Stimulated activated CD4-positive, alpha-beta T cell treated with anti-CD3 and anti-CD28 coated beads, TNF-alpha, amount 100 ng/mL, for 4 hours (primary cell): ENCODE measurements at places on chromosomes 6 and 20.

DNA sequence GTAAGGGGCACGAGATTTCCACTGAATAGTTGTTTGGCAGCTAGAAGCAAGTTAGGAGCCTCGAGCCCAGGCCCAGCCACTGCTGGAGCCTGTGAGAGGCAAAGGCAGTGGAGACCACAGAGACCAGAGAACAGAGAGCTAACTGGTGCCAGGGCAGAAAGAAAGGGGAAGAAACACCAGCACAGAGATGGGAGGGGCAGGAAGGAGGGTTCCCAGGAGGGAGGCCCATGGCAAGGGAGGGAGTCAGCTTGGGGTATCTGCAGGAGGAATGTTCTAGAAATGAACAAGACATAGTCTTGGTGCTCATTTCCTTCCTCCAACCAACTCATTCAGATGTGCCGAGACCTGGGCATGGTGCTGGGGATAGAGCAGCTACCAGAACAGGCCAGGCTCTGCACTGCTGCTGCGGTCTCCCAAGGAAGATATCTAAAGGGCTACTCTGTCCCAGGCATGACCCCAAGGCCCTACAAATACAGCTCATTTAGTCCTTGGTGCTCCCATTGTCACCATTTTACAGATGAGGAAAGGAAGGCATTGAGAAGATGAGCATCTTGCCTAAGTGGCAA, 10.7 kb downstream of the ANGPT4 start:
- no peak for DNase-seq

DNA sequence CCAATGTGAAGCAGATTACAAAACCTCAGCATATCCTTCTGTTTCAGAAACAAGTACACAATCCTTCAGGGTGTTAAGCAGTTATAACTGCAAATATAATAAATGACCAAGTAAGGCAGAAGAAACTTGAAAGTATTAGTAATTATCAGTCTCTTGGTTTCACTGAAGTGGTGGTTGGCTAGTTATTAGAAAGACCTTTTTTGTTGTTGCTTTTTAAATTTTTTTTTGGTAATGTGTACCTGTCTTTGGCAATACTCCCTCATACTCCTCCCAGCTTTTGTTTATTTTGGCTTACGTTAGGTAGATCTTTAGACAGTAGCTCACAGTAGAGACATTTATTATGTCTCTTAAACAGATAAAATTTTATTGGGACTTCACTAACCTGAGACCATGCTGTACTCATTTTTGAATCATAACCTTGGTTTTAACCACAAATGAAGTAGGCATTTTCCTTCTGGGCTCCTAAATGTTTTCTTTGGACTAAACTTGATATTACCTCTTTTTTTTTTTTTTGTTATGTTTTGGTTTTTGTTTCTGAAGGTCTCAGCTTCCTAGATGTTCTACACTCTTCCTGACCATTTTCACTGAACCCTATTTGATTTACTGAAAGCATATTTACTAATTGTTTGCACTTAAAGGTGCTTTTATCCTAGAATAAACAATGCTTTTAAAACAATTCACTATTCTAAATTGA, 6.4 kb downstream of the CD2AP start:
- DNase-seq = no peak

GRCh38 chr6:25278261-25278913, 787 bp upstream of the CARMIL1 start:
- DNase-seq = no peak

DNA sequence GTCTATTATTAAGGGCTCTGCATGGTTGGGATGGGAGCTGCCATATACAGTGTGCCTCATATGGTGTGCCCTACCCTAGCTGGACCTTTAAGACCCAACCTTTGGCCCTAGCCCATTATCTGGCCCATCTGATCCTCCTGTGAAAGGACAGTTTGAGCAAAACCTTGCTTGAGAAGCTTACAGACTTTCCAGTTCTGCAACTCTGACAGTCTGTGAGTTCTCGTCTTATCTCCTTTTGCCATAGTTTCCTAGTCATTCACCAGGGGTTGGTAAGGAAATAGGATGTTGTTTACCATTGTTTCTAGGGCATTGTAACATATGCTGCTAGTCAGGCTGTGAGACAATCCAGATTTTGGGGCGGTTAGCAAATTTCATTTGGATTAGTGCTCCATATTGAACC, 17.2 kb downstream of the CTNNBL1 start:
- DNase-seq = no peak

DNA sequence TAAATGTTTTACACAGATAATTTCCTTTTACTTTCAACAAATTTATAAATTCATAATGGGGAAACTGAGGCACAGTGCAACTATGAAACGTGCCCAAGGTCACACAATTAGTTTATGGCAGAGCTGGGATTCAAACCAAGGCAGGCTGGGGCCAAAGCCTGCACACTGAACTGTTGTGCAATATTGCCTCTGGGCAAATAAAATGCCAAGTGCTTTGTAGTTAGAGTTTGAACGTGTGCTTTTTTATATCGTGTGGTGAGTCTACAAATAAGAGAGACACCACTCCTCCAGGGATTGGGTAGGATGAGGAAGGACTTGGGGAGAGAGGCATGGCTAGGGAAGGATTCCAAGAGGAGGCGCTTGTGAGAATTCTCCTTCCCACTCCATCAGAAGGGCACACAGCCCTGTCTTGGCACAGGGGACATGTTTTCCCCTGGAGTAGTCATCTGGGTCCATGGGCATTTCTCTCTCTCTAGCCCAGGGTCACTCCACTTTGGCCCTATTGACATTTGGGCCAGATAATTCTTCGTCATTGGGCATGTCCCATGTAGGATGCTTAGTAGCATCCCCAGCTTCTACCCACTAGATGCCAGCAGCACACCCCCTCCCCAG, 2.8 kb upstream of the CDH22 start:
- DNase-seq = no peak

DNA sequence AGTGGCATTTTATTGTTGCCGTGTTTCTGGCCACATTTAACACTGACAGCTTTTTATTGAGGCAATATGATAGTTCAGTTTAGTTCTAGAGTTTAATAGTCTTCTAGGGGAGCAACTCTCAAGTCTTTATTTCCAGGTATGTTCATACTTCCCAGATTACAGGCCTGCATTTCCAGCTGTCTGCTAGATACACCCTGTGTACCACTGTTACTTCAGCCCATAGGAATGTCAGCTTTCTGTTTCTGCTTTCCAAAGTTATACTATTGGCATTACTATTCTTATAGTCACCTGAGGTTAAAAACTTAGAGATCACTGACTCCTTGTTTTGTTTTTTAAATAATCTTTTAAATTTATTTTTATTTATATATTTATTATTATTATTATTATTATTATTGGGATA, 7.6 kb downstream of the ZNF451 start:
- no peak for DNase-seq

- no peak for DNase-seq
These were observed 252.7 kb downstream of the UST start for GRCh38 chr6:148999501-148999900.

GRCh38 chr20:275791-276190, 14.8 kb downstream of the C20orf96 start:
- no peak for DNase-seq

- no peak for DNase-seq
These were observed 171.4 kb downstream of the MYLK4 start for GRCh38 chr6:2579241-2579761.

DNA sequence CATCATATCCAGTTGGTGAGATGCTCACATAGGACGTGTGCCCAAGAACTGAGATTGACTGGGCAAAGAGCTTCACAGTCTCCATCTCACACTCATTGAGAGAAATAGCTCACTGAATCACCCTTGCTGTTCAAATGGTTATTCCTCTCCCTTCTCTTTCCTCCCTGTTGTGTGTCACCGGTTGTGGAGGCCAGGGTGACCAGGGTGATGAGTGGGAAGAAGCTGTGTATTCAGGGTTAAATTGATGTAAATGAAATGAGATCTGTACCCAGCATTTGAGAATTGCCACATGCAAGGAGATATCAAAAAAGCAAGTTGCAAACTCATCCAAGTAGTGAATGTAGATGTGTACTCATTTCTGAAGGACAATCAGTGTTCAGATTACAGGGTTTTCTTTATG, 36.6 kb upstream of the VAPB start:
- DNase-seq = no peak

- DNase-seq = no peak
These were observed 181.0 kb upstream of the MYLIP start for GRCh38 chr6:15947923-15948322.

DNA sequence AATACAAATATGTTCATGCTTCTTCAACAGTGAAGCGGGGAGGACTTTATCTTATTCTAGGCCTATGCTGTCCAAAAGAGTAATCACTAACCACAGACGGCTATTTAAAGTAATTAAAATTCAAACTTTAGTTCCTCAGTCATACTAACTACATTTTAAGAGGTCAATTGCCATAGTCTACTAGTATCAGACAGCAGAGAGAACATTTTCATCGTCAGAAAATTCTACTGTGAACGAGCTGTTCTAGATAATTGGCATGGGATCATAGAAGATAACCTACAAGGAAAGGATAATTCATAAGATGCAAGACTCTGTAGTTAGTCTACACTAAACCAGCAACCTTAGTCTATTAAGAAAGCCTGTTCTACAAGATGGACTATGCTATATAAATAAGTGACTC, 44.4 kb downstream of the PRKN start:
- no peak for DNase-seq

- DNase-seq = no peak
These were observed 62.9 kb downstream of the EFHC1 start for GRCh38 chr6:52482903-52483670.

GRCh38 chr6:89438248-89438647, 5.3 kb downstream of the ANKRD6 start:
- DNase-seq = no peak

- no peak for DNase-seq
These were observed 24.1 kb upstream of the IPCEF1 start for GRCh38 chr6:154380741-154381140.

DNA sequence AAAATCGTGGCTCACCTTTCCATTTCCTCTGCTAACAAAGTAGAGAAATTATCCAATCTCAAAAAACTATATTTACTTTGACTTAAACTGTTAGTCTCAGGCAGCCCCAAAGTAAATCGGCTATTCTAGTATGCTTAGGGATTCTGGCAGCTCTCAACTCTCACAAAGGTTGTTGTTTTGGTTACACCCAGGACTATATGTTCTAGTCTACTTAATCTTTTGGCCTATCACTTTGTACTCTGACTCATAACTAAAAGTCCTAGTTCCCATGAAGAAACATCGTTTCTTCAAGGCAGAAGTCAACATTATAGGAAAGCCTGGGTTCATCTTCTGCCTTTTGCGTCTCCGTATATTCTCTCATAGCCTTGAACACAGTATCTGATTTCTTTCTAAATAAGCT, 42.3 kb downstream of the MYLK4 start:
- no peak for DNase-seq

DNA sequence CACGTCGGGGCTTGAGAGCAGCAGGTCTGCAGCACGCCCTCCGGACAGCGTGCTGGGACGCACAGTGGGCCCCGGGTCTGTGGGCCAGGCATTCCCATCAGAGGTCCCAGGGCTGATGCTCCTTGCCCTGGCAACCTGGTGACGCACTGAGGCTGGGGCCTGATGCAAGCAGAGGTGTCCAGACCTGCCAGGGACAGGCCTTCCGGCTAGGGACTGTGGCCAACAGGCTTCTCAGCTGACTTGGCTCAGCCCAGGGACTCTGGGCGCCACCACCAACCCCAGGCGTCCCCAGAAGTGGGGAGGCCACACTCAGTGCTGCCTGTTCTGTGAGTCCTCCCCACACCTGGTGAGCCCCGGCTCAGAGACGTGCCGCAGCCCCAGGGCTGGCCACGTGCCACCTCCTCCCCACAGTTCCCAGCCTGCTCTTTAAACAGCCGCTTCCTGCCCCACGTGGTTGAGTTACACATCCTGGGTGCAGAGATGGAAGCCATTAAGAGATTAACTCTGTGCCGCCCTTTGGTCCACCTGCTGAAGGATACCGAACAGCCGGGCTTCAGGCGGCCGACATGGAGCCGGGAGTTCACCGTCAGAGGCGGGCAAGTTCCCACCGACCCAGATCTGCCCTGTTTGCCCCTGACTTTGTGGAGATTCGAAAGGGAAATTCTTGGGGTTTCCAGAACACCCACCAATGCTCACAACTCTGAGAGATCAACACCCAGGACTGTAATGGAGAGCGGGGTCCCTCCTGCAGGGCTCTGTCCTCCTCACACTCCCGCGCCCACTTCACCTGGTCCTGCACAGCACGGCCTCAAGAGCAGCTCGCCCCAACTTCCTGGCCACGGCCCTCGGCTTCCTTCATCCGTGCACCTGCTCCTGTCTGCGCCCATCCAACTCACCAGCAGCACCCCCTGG, 37.6 kb upstream of the ZBP1 start:
- DNase-seq = peak; percentile 10

GRCh38 chr20:2920473-2920872, 47.2 kb downstream of the PTPRA start:
- no peak for DNase-seq

- peak; percentile 21 for DNase-seq
These were observed 19.1 kb upstream of the CHMP4B start for GRCh38 chr20:33791959-33792597.

DNA sequence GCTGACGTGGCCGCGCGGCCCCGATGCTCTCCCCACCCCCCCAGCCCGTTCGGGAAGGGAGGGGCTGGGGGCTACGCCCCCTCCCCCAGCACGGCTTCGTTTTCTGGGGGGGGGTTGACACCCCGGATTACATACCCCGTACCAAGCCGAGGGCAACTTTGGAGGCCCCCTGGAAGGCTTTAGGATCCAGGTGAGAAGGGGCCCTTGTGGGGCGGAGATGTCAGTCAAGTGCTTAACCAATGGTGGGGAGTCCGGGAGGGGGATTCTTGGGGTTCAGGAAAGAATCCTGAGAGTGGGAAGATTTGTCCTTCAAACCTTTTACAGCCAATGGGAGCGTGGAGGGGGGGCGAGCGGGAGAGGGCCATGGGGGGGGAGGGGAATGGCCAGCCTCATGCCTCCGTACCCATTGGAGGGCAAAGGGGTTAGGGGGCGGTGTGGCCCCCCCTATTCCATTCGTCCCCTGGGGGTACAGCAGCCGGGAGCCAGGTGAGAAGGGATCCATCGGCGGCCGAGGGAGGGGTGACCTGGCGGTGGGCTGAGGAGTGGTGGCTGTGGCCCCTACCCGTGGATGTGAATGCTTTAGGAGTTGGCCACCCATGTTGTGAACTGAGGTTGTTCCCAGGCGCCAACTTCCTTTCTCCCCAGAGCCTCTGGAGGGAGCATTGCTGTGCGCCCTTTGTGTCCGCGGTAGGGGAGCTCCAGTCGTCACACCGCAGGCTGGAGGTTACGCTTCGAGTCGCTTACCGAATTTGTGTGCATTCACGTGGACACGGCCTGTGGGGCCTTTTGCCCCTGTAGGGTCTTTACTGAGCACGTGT, 682 bp downstream of the BRD2 start:
- peak; percentile 60 for DNase-seq

GRCh38 chr20:51500311-51500710, 42.2 kb downstream of the NFATC2 start:
- no peak for DNase-seq

GRCh38 chr6:149392535-149392934, 7.5 kb upstream of the SUMO4 start:
- no peak for DNase-seq
